ENCODE measurements at places on chromosomes 13 and 19.

- ATAC-seq, result no peak
Observed at GRCh38 chr13:110263888-110264287, 43.1 kb downstream of the COL4A1 start.

DNA sequence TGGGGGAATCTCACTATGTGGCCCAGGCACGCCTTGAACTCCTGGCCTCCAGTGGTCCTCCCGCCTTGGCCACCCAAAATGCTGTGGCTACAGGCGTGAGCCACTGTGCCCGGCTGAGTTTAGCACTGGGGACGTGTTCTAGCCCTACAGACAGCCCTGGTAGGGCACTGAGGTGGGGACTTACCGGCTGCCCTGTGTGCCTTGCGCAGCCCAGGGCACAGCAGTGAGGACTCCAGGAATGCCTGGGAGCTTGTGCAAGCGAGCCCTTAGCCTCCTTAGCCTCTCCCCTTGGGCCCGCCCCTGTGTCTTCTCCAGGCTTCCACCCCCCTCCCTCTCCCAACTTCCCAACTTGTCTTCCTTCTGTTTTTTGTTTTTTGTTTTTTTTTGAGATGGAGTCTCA, 21.0 kb downstream of the CCNE1 start:
- ATAC-seq, result no peak

GRCh38 chr13:19567820-19568534, 6.6 kb upstream of the TPTE2 start:
- no peak for ATAC-seq

GRCh38 chr13:90622541-90622940, 724.9 kb upstream of the MIR17HG start:
- ATAC-seq, result no peak

- no peak for ATAC-seq
Observed at GRCh38 chr13:32976056-32976805, 40.0 kb upstream of the KL start.

GRCh38 chr19:46764817-46765291, 18.6 kb upstream of the STRN4 start:
- no peak for ATAC-seq

DNA sequence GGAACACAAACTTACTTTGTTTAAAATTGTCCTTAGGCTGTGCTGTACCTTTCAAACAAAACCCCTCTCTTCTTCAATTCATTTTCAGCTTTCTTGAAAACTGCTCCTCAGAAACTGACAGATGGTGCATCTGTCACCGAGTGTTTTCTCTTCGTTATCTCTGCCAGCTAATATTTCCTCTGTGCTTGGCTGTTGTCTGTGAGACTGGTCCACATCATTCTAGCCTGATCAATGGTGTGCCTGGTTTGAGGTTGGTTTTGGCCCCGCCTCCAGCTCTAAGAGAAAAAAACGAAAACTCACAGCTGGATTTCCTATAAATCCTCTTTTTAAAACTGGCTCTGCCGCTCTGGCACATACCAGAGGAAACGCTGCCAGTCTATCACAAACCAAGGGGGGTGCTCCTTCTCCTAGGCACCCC, 79.7 kb downstream of the STARD13 start:
- no peak for ATAC-seq

- ATAC-seq, result no peak
Observed at GRCh38 chr13:112229992-112230872, 145.9 kb upstream of the SPACA7 start.

DNA sequence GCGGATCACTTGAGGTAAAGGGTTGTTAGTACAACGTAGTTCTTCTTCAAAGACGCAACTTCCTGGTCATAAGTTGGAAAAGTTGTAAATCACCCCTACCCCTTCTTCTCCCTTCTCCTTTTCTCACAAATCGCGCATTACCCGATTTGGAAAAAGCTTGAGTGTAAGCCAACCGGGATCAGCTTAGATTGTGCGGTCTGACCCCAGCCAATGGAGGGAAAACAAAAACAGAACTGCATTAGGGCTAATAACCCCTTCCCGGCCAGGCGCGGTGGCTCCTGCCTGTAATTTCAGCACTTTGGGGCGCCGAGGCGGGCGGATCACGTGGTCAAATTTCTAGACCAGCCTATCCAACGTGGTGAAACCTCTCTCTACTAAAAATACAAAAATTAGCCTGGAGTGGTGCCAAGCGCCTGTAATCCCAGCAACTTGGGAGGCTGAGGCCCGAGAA, 806 bp downstream of the ZNF90 start:
- no peak for ATAC-seq

DNA sequence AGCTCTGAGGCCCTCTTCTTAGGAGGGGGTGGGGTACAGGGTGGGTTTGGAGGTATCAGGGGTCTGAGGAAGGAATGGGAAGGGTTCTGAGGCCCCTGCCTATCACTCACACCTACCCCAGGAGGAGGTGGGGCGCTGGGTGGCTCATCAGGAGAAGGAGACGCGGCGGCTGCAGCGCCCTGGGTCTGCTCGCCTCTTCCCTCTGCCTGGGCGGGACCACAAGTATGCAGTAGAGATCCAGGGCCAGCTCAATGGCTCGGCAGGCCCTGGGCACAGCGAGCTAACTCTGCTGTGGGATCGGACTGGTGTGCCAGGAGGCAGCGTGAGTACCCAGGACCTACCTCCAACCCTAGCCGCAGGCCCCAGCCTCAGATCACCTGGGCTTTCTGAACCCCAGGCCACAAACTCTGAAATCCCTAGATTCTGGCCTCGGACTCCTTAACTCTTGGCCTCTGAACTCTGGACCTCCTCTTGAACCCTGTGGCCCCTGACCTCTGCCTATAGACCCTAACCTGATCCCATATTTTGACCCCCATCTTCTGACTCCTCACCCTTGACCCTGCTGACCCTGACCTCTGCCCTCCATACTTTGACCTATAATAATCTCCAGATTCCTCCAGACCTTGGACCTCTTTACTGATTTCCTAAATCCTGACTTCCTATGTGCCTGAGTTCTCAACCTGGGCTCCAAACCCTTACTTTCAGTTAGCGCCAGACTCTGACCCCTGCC, 24.1 kb downstream of the MEGF8 start:
- ATAC-seq, result no peak

- no peak for ATAC-seq
Observed at GRCh38 chr19:57305056-57305455, 15.2 kb upstream of the ZNF543 start.

- no peak for ATAC-seq
Observed at GRCh38 chr13:112890316-112891145, 78.5 kb upstream of the MCF2L start.

DNA sequence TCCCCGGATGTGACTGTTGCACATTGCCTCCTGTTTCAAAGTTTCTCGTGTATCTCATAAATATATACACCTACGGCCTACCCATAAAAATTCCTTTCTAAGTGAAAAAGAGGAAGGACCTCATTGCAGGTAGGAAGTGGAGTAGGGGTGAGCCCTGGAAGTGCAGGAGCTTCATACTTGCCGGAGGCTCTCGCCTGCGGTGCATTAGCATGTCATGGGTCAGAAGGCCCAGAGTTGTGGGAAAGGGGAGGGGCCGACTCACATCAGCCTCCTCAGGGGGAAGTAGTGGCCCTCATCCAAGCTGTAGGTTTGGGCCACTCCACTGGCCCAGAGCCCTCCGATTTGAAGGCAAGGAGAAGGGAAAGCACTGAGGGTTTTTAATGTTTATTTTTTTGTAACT, 26.0 kb upstream of the IRS2 start:
- ATAC-seq, result no peak

DNA sequence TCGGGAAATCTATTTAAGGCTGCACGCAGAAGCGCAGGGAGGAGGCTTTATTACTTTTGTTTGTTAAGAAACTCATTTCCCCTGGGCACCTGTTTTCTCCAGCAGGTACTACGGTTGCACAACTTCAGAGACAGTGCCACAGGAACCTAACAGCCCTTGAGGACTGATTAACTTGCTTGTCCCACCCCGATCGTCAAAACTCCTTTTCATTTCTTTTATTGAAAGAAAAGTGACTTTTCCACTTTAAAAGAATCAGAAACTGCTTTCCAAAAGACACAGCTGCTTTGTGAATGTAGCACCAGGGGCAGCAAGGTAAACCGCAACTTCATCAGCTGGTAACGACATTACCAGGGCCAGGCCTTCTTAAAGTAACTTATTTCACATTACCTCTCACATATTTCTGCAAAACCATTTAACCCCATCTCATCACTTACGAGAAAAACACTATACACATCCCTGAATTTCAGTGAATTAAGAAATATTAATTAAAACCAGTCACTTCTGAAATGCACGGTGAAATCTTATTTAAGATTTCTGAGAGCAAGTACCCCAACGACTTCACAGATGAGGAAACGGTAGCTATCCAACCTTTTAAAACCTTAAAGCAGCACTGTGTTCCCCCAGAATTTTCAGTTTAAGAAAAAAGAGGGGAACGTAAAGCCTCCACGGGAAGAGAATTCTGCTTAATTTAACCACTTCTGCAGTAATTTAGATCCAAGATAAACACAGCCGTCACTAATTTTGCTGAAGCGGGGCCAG, 1.4 kb downstream of the ANKRD10 start:
- no peak for ATAC-seq

DNA sequence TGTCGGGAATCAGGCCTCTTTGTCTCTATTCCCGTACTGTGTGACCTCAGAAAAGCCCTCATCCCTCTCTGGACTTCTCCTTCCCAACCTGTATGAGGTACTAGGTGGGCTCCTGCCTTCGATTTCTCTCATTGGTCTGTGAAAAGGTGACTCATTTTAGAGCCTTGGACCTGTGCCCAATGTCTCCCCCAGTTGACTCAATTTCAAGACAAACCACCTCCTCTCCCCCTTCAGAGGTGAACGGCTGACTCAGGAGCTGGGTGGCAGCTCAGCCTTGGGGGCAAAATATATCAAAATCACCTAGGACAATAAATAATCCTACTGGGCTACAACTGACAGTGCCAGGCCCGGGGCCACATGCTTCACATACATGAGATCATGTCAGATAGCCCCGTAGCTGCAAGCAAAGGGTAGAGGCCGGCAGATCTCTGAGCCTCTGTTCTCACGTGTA, 630 bp downstream of the COQ8B start:
- peak; percentile 29 for ATAC-seq

GRCh38 chr13:30798776-30799355, 63.5 kb downstream of the ALOX5AP start:
- no peak for ATAC-seq

- no peak for ATAC-seq
Observed at GRCh38 chr13:104773775-104774174, 1707.6 kb upstream of the SLC10A2 start.

DNA sequence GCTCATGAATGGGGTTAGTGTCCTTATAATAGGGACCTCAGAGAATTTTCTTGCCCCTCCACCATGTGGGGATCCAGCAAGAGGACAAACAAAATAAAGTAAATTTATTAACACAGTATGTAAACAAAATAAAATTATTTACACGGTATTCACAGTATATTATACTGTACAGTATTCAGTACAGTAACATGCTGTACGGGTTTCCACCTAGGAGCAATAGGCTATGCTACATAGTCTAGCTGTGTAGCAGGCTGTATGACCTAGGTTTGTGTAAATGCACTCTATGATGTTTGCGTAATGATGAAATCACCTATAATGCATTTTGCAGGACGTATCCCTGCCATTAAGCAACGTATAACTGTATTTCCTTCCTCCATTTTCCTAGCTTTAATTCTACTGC, 11.8 kb upstream of the DIAPH3 start:
- ATAC-seq, result no peak

DNA sequence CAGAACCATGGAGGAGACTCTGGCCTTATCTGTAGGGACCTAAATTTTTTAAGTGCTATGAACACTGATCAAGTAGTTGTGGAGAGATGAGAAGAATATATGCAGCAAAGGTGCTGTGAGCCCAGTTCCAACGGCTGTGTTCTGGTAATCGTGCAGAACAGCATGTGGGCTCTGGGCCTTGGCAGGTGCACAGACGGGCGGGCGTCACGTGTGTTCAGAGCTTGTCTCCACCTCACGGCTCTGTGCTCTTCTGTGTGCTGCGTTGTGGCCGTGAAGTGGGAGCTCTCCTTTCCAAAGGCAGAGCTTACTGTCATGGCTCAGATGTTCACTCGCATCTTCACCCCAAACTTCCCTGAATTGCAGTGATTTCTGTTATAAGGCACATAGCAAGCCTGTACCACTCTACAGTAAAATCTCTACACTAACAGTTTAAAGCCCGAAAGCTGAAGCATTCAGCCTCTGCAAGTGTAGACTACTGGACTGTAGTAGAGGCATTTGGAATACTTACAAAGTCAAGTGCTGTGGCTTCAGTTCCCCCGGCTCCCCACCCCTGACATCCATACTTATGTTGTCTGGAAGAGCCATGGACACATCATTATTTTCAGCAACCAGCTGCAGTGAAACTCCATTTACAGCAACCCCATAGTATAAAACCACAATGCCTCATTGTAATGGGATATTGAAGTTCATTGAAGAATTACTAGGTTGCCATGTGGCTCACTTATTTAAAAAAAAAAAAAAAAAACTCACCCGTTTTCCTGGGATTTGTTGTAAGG, 27.5 kb upstream of the TEX29 start:
- ATAC-seq, result no peak
